ENCODE measurements at places on chromosomes 2 and 18.

DNA sequence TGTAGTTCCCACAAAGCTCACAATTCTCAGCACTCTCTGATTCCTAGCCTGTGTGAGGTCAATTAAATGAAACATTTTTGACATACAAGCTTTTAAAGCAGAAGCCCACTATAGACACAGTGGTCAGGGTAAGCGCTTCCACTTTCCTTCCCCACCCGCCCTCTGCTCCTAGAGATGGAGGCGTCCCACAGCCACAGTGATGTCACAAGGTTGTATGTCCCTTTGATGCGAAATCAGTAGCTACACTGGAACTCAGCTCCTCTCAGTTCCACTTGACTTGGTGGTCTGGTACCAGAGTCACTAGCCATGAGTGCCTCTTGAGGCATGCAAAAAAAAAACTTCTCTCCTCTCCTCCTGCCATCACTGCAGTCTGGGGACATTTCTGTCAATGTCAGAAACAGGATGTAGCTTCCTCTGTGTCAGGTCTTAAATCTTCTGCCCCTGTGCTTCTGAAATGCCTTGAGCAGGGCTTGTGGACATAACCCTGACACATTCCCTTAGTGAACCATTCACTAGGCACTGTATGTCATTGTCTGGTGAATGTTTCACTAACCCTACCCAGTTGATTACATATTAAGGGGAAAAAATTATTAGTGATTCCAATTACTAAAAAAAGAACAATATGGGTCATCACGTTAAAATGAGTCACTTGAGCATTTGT lies 7.8 kb downstream of the SULT1C4 start:
- no peak for DNase-seq

DNA sequence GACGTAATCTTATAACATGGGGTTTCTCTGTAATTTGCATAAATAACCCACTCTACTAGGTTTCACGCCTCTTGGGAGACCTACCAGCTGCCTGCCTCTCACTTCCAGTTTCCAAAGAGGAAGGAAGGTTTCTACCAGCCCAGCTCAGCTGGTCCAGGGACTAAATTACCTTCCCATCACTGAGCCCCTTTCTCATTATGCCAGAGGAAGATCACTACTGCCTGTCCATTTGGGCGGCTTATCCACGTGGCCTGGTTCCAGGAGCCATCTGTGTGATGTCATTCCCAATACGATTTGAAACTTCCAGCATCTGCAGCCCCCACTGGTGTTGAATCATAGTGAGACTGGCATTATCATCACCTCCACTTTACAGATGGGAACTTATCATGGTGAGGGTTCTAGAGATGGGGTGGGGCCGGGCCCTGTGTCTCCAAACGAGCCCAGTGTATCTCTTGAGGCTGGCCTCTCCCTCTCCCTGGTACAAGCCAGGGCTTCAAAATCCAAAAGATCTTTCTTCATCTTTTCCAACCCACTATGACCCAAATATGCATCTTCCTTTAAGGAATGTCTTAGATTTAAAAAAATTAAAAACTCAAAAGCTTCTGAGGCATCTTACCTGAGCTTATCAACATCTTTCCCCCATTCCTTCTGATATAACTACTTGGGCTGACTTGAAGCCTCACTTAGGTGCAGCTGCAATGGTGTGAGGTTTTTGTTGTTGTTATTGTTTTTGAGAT lies 140.8 kb downstream of the DDX1 start:
- DNase-seq: no peak

GRCh38 chr2:98164256-98164655 lies 77.3 kb downstream of the VWA3B start:
- DNase-seq: no peak

GRCh38 chr2:47227532-47228279 lies 72.6 kb upstream of the STPG4 start:
- DNase-seq: no peak

DNA sequence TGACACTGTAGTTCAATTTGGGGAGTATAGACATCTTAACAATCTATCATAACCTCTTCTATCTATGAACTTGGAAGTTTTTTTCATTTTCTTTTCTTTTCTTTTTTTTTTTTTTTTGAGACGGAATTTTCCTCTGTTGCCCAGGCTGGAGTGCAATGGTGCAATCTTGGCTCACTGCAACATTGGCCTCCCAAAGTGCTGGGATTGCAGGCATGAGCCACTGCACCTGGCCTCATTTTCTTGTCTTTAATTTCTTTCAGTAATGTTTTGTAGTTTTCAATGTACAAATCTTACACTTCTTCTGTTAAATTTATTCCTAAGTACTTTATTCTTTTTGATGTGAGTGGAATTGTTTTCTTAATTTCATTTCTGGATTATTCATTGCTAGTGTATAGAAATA lies 14.6 kb downstream of the ASAP2 start:
- DNase-seq: no peak

- no peak for DNase-seq
Observed at GRCh38 chr2:60899230-60899891, 18.0 kb downstream of the REL start.

DNA sequence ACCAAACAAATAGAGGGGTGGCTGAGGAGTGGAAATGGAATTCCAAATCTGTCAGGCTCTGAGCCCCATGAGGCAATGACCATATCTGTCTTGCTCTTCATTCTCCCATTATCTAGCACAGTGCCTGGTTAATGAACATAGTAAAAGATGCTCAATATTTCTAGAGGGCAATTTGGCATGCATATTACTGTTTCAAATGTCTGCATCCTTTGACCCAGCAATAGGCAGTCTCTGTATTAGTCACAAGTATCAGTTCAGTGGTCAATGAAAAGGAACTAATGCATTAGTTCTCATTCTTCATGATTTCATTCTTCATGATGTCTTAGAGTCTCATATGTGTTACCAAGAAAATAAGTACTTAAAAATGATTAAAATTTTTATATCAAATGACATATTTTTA lies 28.4 kb upstream of the MALL start:
- DNase-seq: no peak

DNA sequence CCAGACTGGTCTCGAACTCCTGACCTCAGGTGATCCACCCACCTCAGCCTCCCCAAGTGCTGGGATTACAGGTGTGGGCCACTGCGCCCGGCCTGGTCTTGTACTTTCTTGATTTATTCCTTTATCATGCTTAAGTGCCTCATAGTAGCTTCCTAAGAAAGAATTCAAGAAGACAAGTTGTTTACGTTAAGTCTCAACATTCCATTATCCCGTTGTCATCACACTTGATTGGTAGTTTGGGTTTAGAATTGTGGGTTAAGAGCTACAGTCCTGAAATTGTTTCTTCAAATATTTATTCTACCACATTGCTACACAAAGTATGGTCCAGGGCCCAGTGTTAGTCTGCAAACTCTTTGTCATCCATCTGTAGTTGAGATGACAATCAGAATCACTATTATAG lies 194.0 kb downstream of the VWC2L start:
- DNase-seq: no peak

DNA sequence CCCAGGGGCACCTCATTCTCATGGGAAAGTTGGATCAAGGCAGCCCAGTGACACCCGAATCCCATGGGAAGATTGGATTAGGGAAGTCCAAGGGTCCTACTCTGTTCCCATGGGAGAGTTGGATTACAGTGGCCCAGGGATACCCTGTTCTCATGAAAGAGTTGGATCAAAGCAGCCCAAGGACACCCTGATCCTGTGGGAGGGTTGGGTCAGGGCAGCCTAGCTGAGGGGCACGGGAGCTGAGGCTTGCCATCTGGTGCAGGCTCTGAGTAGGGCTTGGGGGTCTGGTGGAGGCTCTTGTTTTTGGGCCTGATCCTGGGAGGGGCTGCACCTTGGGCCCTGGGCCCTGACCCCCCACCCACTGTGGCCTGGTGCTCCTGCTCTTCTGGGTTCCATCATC lies 87.1 kb downstream of the ACKR3 start:
- no peak for DNase-seq

DNA sequence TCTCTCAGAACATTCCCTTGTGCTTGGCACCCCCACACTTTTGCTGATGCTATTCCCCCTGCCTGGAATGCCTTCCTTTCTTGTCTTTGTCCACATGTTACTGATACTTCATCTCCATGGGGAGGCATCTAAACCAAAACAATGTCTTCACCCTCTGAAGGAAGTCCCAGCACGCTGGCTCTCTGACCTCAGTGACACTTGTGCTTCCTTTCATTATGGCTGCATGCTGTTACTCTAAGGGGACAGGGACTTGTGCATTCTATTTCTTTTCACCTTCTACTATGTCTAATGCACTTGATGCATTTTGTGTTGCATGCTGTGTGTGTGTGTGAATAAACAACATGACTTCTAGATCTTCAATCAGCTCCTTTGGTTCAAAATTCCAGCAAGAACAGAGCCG lies 24.6 kb downstream of the EFR3B start:
- DNase-seq: no peak

All from activated T-helper 1 cell treated with anti-CD3 and anti-CD28 coated beads, Interleukin-2, amount 50 U/mL, for 16 hours (primary cell).